Caudate nucleus (tissue), 63 donors: ENCODE measurements at places on chromosomes 1 and 21.

DNA sequence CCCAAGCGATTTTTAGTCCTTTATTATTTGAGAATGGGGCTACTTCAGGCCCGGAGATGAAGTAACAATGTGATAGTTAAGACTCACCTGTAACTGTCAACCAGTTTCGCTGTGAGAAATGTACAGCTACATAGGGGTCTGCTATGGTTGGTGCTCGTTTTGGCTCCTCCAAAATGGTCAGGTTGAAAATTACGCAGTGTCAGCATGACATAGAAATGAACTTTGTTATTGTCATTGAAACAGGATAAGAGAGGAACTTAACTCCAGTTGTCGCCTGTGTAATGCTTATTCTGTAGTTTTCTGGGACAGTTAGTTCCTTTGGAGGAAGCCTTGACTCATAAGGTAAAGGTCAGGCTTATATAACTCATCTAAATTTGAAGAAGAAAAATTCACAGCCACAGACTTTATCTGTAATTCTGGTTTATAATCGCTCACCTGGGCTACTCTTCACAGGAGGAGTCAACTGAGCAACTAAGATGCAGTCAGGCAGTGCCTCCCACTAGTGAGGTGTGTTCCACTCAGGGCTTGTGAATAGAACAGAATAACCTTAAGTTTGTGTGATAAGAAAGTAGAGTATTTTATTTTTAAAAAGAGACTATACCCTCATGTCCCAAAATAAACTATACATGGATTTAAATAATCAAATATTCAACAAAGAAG lies 130.9 kb downstream of the CD247 start:
- no peak for DNase-seq

DNA sequence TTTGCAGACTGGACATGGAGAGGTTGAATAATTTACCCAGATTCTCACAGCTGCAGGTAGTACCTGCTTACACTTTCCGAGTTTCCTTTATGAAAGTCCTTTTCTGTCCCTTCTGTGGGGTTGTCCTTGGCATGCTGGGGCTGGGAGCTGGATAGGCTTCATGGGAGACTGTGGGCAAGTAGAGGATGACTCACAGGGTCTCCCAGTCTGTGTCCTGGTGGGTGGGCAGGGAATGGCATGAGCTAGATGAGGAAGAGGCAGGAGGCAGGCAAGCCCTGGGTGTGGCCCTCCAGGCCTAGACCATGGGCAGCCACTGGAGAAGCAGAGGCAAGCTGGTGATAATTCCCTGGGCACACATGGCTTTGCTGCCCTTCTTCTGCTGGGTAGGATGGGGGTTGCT lies 80.6 kb downstream of the NAV1 start:
- DNase-seq: no peak

DNA sequence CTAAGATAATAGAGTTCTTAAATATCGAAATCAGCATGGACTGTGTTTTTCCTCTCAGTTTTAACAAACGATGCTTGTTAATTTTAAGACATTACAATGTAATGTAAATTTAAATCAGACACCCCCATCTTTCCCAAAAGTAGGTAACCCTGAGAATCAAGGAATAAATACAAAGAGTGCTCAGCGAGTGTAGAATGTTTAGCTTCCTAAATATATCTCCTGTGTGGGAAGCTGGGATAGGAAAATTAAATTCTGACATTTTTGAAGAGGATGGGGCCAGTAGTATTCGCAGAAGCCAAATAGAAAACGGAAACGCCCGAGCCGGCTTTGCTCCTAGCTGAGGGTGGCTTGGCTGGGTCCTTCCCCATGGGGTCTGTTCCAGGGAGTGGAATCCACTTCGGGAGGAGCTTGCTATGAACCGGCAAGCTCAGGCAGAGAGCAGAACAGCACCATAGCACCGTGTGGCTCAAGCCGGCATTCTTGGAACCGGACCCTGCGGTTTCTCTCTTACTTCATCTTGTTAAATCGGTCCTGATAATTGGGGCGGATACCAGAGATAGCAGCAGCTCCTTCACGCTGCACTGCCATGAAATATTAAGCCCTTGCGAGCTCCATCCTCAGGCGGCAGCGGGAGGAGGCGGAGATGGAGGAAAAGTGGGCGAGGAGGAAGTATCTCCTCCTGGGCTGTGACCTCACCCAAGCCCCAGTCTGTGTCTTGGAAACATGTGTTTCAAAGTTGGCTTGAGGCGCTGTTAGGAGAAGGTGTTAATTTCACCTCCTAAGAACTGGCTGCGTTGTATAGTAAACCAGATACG lies 24.9 kb downstream of the MAP3K7CL start:
- no peak for DNase-seq

- DNase-seq: no peak
These were observed 298.8 kb downstream of the BRINP2 start for GRCh38 chr1:177469519-177469918.

DNA sequence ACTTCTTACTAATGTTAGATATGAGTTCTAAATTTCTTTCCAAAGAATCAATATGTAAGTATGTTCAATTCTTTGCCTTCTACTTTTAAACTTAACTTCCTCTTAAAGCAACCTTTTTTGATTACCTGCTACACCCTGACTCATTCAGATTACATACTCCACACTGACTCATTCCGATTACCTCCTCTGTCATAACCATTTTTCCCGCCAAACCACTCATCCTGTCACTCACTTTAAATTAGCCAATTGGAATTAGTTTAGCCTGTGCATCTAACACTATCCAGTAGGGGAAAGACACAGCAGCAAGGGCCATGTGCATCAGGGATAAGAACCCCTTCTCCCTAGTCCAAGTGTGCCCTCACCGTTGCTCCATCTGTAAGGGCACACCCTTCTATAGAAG lies 815.5 kb downstream of the BRINP3 start:
- DNase-seq: no peak

- peak; percentile 59 for DNase-seq
These were observed 69.0 kb downstream of the KCND3 start for GRCh38 chr1:111920221-111921024.

GRCh38 chr1:111737216-111738132 lies 1.7 kb downstream of the INKA2 start:
- no peak for DNase-seq

DNA sequence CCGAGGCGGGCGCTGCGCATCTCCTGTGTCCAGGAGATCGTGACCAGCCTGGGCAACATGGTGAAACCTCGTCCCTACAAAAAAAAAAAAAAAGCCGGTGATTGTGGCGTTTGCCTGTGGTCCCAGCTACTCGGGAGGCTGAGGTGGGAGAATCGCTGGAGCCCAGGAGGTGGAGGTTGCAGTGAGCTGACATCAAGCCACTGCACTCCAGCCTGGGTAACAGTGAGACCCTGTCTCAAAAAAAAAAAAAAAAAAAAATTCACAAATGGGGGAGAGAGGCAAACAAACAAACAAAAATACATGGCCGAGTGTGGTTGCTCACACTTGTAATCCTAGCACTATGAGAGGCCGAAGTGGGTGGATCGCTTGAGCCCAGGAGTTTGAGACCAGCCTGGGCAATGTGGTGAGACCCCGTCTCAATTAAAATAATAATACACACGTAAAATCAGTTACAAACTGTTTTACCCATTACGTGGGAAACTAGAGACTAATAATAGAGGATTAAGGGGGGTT lies 758 bp downstream of the TATDN3 start:
- DNase-seq: no peak

DNA sequence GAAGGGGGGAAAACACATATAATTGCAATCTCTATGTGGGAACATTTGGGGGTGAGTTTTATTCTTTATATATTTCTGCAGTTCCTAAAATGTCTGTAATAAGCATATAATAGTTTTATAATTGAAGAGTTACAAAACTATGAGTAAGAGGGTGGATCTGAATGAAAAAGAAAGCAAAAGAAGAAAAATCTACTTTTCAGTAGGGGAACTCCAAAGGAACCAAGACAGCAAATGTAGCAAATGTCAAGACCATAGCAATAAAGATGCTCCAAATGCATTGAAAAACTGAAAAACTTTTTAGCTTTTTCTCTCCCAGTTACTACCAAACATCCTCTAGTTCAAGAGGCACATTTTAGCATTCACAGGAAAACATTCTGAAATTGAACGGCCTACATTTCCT lies 434.8 kb downstream of the LMO4 start:
- no peak for DNase-seq

- no peak for DNase-seq
These were observed 60.6 kb upstream of the CD34 start for GRCh38 chr1:207971331-207972219.

DNA sequence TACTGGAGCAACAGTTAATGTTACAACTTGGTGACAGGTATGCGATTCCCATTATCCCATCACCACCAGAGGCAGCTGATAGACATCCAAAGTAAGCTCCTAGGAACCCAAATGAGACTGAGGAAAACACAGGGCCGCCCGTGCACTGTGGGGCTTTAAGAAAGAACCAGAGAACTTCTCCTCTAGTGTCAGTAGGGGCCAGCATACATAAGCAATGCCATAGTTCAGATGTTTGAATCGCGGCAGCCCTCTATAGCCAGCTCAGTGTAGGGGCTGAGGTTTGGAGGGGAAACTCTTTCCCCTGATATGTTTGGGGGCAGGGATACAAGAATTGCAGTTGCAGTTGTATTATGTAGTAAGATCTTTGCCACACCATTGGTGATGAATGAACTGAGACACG lies 593.3 kb upstream of the NCAM2 start:
- DNase-seq: no peak

DNA sequence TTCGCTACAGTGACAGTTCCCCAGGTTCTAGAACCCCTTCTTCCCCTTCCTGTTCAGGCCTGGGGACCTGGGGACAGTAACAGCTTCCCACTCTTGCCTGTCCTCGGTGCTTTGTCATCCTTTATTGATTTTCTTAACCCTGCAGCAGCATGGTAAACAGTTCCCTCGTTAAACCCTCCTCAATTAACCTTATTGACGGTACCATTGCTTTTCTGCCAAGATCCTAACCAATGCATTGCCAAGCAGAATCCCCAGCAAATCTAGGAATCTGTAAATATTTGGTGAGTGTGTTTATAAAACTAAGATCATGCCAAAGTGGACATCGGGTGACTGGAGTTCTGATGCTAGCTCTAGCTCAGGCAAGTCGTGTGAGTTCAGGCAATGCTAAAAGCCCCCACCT lies 99.6 kb upstream of the KAZN start:
- DNase-seq: no peak

DNA sequence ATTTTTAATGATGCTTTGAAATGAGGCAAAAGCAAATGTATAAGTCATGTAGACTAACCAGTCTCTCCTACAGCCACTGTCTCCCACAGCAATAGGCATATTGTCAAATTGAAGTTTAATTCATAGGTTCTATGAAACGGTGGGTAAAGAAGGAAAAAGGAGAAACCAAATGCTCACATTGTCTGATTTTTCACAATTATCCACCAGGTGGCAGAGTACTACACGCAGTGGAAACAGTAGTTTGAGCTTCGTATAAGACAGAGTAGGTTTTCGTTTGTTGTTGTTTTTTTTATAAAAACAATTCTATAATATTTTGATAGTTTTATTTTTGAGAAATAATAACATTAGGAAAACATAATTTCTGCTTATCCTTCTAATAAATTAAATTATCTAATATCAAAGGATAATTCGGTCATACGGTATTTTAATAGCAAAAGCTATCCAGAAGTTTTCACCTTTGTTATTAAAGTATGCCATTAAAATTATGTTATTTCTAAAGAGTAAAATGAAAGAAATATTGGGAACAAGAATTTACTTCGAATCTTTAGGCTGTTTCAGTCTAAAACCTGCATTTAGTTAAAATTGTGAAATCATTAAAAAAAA lies 39.1 kb downstream of the TYW3 start:
- DNase-seq: no peak

DNA sequence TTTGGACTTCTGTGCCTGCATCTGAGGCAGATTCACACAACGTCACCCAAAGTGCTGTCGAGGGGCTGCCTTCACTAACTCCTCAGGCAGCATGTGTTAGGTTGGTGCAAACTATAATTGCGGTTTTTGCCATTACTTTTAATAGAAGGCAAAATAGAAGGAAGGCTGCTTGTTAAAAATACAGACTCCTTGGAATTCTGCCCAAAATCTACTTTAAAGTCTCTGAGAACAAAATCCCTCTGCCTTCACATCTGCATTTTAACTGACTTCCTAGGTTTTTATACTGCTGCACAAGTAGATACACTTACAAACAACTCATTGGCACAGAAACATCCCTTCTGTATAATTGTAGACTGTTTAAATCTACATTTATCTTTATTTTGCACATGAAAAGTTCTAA lies 41.3 kb upstream of the SLC19A2 start:
- DNase-seq: no peak

GRCh38 chr21:46607636-46608035 lies 2.8 kb upstream of the S100B start:
- DNase-seq: no peak

DNA sequence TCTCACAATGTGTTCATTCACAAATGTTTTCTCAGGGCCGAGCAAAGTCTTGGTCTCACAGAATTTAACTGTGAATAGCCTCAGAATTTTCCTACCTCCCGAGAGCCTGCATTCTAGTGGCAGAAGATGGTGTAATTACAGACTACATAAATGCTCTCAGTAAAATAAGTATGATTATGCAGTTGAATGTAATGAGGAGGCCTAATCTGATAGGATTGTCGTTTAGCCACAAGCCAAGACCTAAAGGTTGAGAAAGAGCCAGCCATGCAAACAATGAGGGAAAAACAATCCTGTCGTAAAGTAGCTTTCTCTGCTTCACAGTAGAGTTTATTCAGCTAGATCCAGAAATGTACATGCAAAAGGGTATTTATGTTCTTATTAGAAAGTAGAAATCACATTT lies 607.8 kb upstream of the B3GALT2 start:
- DNase-seq: no peak

- DNase-seq: no peak
These were observed 63.4 kb downstream of the LYPLAL1 start for GRCh38 chr1:219236933-219237610.

DNA sequence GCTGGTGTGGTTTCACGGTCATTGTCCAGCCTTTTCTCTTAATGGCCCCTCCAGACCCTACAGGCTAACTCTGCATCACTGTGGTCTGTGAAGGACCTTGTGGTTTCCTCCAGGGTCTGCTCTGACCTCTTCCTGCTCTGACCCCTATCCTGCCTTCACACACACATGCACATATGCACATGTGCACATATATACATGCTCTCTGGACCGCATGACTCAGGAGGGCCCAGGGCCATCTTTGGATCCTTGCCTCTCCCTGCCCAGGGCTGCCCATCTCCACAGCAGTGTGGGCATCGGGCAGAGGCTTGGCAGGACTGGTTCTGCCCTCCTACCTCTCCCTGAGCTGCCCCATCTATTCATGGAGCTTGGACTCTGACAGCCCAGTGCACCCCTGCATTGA lies 510.9 kb downstream of the PTPRU start:
- no peak for DNase-seq
